ENCODE measurements at places on chromosomes 6 and 20.

GRCh38 chr20:38590676-38591473 is 9.9 kb downstream of the ADIG start:
- DNase-seq: no peak

- DNase-seq: no peak
Measured at GRCh38 chr6:157261606-157262005, 61.7 kb downstream of the TMEM242 start.

- DNase-seq: no peak
Measured at GRCh38 chr6:139533171-139533570, 158.7 kb upstream of the CITED2 start.

DNA sequence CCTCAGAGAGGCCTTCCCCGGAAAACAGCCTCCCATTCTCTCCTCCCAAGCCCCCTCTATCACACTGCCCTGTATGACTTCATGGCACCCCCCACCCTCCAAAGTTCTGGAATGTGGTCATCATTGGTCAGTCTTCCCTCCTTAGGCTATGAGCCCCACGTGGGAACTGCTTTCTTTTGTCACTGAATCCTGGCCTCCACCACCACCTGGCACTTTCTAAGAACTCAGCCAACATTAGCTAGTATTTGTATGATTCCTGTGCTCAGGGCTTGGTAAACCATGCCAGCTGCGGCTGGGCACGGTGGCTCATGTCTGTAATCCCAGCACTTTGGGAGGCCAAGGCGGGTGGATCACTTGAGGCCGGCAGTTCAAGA is 8.4 kb upstream of the E2F1 start:
- DNase-seq: no peak

DNA sequence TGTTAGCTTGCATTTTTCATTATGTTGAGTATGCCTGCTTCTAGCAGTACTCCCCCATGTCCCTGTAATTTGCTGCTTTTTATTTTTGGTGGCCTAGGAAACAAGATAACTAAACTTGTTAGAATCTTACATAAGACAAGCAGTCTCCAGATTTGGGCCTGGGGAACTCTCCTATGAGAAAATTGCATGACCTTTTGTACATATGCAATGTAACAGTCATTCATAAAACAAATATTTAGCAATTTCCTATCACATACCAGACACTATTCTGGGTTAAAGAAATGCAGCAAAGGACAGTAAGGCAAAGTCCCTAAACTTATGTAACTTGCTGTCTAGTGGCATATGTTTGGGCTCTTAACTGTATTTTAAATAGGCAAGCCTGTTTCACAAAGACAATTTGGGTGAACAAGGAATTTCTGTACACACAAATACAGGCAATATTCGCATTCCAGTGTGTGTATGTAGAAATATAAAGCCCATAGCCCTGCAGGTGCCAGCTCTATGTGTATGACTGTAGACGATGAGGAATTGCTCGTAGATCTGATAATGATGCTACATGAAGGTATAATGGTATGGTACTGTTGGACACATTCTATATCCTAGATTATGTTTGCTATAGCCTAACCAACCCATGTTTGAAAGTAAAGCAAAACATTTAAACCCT is 305.2 kb upstream of the CITED2 start:
- DNase-seq: no peak

DNA sequence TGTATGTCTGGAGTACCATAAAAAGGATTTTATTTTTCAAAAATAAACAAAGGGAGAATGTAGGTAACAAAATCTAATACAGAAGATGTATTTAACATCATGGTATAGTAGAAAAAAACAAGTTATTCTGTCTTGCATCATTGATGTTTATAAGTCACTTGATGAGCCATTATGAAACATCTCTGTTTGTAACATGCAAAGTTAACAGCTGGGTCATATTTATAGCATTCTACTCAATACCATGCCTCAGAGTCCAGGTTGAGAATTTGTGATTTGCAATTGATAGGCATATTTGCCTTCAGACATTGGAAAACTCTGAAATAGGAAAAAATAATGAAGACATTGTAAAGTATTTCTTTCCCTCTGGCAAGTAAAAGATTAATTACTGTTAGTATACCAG is 52.3 kb upstream of the IL20RA start:
- DNase-seq: no peak

GRCh38 chr6:16403831-16404230 is 165.4 kb downstream of the GMPR start:
- DNase-seq: no peak

GRCh38 chr20:60474385-60474910 is 516.2 kb downstream of the CDH26 start:
- no peak for DNase-seq

DNA sequence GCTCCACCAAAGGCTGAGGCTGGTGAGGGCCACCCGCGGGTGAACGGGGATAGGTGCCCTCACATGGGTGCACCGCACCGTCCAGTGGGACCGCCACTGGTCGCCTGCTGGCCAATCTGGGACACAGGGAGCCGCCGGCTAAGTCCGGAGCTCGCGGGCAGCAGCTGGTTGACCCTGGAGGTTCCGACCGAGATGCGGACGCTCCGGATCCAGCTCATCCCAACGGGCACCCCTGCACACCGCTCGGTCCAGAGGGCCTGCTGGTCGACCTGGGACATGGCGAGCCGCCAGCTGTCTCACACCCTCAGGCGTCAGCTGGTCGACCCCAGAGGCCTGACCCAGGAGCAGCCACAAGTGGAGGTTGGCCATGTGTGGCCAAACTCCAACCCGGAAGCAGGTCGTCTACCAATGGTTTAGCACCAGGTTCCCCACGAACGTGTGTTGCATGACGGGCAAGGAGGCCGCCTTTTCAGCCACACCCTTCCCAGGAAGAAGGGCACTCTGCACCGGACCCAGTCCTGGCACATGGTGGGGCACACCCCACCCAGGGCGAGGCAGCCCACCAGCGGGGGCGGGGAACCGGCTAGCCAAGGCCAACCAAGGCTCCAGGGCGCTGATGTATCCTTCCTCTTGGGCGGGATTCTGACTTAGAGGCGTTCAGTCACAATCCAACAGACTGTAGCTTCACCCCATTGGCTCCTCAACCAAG is 746.0 kb upstream of the DEFB115 start:
- no peak for DNase-seq

DNA sequence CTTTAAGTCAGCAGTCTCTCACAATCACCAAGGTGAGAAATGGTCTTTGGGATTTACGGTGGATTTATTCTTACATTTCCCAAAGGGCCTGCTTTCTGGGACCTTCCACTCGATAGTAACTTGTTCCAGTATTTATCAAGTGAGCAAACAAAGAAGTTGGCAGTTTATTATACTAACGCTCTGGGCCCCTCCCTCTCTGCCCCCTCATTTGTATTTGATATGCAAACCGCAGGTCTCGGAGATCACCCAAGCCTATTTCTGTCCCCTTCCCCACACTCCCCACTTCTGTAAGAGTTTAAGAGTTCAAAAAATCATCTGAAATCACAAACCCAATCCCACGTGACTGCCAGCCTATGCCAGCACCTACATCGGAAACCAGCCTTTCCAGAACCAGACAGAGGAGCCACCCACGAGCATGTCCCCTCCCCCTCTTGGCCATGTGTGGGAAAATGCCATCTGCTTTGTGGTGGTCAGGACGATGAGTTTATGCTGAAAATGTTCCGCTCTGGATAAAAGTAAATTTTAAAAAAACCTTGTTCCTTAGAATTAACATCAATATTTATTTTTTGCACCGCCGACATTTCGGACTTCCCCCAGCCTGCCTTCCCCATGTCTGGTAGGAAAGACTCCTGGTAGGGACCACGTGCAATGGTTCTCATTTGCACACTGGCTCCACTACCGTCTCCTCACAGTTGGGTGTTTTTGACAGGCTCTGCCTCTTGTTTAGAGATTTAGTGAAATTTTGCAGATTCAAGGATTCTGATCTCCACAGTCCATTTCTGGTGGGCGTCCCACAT is 281.0 kb downstream of the TFAP2C start:
- no peak for DNase-seq

DNA sequence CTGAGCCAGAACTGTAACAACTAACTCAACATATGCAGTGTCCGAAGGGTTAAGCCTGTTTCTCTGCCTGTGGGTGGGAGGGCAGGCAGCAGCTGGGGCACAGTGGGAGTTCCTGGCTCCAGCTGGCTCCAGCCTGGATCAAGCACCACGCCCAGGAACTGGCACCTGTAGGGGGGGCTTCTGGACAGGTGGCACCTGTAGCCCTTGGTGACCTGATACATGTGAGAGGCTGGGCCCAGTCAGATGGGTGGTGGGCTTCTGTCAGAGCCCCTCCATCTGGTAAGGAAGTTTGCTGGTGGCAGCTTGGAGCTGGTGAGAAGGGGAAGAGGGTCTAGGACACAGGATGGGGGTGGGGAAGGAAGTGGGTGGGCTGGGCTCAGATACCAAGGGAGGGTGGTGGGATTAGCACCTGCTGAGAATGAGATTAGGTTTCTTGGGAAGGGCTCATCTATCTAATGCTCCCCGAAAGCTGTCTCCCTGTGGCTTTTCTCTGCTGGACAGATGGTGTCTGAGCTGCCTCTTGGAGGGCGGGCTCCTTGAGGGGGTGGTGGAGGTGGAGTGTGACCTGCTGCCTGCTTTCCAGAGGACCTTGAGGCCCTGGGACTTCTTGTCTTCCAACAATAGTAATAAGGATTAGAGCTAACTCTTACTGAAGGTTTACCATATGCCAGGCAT is 28.5 kb downstream of the BCL2L1 start:
- DNase-seq: no peak

DNA sequence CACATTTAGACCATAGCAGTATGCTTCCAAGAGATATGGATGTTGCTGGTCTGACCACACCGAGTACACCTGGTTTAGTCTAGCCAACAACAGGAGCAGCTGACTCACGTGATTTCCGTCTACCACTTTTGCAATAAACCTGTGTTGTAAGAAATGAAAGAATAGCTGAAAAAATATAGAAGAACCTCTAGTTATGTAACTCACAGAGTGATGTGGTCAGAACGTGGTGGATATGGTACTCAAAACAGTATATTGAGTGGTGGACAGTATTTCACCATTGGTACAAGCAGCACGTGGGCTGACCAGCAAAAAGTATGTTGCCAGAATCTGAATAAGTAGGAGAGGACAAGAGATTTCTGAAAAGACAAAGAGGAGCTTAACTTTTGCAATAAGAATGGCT is 226.9 kb downstream of the TBC1D7 start:
- DNase-seq: no peak

DNA sequence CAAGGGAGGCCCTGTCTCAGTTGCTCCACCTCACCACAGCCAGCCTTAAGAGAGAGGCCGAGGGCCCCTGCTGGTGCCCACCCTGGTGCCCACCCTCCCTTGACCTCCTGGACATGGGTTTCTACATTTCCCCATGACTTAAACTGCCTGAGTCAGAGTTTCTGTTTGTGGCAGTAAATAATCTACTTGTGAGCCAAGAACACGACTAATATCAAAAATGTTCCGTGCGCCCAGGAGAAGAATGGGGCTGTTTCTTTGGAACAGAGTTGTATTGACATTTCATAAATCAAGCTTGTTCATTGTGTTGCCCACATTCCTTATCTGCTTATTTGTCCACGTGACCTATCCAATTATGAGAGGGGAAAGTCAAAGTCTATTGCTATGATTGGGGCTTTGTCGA is 143.5 kb downstream of the ANKRD60 start:
- no peak for DNase-seq

GRCh38 chr6:55033016-55033546 is 141.2 kb upstream of the HCRTR2 start:
- DNase-seq: no peak

DNA sequence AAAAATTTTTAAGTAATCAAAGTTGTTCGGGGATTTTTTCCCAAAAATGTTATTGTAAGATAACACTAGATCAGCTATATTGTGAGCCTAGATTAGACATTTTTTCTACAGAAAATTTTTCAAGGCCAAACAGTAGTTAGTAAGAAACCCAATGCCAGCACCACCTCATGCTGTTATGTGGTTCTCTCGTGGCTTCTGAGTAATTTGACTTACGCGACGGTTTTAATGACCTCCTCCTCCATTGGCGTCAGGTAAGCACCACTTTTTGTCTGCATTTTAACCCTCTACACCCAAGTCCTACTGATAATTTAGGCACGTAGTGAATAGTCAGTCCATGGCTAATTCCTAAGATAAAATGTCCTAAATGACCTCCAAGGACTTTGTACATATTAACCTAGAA is 9.7 kb downstream of the RPS6KA2 start:
- no peak for DNase-seq

GRCh38 chr20:19583532-19584175 is 174.4 kb upstream of the RIN2 start:
- DNase-seq: no peak

GRCh38 chr6:1100269-1100668 is 211.6 kb upstream of the FOXQ1 start:
- no peak for DNase-seq

GRCh38 chr6:128437685-128438084 is 82.7 kb downstream of the PTPRK start:
- DNase-seq: no peak

DNA sequence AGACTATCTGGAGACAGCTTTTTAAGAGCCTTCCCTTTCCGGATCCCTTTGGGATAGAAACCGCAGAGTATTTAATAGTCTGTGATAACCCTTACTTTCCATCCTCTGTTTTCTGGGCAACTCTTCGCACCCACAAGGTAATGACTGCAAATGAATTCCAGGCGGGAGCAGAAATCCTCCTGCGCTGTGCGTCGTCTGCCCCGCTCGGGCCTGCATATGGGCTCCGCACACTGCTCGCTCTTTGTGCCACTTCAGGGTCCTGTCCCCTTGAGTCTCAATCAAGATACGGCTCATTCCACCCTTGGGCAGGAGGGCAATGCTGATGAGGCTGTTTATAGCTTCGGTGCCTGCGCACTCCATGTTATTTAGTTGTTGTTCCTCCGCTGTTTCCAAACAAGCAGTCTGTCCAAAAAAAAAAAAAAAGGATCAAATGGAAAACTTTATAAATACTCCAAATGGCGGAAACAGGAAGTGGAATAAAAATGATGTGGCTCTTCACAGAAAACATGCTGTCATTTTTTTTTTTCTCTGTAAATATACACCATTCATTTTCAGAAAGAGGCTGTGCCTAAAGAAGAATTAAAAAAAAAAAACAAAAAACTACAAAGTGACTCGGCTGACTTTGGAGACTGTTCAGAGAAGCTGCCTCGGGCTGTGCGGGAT is 169.6 kb upstream of the GMDS start:
- DNase-seq: no peak

- no peak for DNase-seq
Measured at GRCh38 chr6:161338015-161338414, 64.2 kb upstream of the AGPAT4 start.

GRCh38 chr20:47274401-47275108 is 81.9 kb downstream of the ZMYND8 start:
- no peak for DNase-seq

GRCh38 chr20:50848846-50849673 is 54.2 kb downstream of the BCAS4 start:
- no peak for DNase-seq

GRCh38 chr6:106547601-106548453 is 81.5 kb downstream of the RTN4IP1 start:
- no peak for DNase-seq

DNA sequence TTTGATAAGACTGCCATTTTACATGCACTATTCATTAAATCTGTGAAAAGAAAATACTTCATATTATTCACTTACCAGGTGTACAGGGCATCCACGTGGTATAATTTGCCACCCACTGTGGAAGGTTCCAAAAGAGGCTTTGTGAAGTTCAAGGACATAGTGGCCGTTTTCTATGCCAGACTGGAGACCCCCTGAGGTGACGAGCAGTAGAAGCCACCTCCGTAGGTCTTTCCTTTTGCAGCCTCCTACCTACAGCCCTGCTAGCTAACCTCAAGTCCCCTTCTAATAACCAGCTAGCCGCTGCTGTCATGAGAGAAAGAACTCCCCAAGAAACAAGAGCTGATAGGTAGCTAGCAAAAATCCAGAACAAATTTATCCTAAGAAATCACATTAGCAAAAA is 110.5 kb downstream of the ARHGAP18 start:
- DNase-seq: no peak

All from stimulated activated CD8-positive, alpha-beta memory T cell treated with anti-CD3 and anti-CD28 coated beads, Interleukin-12 subunit alpha, Interleukin-12 subunit beta, amount 100 ng/mL, for 4 hours (primary cell).